ENCODE measurements at places on chromosomes 5 and 9.

GRCh38 chr5:1033178-1033577 lies 24.6 kb downstream of the NKD2 start:
- DNase-seq, result no peak

- no peak for DNase-seq
Observed at GRCh38 chr9:82939451-82939850, 123.5 kb downstream of the RASEF start.

GRCh38 chr9:107251756-107252322 lies 31.2 kb upstream of the RAD23B start:
- no peak for DNase-seq

DNA sequence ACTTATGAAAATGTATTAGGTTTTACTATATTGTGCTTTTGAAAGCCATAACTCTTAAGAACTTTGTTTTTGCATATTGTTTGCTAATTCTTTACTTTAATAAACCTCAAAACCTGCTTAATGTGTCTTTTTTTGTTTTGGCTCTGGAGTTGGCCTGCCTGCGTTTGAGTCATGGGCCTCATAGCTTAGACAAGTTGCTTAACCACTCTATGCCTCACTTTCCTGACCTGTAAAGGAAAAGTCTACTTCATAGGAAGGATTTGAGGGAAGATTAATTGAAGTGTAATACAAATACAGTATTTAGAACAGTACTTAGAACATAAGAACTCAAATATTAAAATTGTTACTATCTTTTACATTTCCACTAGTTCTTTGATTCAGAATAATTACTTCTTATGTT lies 10.3 kb downstream of the SMIM32 start:
- no peak for DNase-seq

- peak; percentile 90 for DNase-seq
Observed at GRCh38 chr5:17317473-17317872, 100.0 kb downstream of the BASP1 start.

DNA sequence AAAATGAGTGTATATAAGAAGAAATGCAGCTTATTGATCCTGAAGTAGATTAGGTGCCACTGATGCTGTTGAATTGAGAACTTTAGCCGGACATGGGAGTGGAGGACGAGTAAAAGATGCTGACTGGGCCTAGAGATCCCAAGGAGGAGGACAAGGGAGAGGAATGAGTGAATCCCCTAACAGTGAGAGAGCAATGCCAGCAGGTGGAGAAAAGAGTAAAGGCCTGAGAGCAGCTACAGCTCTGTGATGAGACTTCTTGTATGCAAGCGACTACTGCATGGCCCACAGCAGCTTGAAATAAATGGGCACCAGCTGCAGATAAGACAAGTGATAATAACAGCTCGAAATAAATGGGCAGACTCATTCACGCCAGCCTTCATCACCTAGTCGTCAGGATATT lies 44.5 kb upstream of the JMY start:
- peak; percentile 7 for DNase-seq

DNA sequence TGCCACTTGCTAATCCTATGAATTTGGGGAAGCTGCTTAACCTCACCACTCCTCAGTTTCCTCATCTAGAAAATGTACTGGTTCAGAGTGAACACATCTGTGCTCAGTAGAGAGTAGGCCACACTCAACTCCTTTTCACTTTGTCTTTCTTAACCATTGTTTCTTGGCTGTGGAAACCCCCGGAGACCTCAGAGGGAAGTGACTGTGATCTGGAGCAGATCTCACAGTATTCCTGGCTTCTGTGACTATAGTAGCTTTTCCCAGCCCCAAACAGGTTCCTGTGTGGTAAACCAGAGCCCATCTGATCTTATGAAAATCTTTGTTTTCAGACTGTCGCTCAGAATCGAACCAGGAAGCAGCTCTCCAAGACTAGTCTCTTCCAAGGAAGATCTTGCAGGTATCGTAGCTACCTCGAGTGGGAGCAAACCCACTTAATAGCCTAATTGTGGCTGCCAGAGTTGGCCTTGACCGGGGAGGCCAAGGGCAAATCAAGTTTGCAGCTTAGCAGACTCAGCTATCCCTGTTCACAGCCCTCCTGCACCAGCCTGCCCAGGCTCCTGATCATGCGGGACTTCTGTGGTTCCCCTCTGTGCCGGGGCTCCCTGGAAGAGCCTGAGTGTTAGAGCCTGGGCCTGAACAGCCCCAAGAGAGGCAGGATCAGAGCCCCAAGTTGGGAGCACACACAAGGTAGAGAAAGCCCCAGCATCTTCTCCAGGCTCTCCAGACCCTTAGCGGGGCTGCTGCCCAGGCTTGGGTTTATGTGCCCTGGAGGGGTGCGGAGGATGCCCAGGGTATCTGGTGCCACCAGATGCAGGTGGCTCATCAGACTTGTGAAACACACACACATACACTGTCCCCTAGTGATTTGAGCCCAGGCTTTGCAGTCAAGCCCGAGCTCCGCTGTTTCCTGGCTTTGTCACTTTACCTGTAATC lies 52.2 kb upstream of the ANGPTL2 start:
- no peak for DNase-seq

DNA sequence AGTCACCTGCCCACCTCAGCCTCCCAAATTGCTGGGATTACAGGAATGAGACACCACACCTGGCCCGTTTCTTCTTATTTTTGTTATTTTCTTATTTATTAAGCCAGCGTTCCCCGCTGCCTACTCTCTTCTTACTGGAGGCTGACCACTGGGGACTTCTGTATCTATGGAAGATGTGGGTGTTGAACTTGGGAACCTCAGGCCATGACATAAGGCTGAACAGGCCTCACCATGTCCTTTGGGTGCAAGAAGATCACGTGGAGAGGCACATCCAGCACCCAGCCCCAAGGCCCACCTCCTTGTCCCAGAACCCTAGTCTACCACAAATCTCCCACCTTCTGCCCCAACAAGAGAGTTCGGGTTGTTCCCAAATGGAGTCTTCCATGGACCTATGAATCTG lies 59.4 kb upstream of the NEK6 start:
- no peak for DNase-seq

GRCh38 chr5:102583276-102584124 lies 84.7 kb upstream of the SLCO6A1 start:
- DNase-seq, result peak; percentile 8

- no peak for DNase-seq
Observed at GRCh38 chr9:98798254-98798653, 1.9 kb upstream of the ANKS6 start.

DNA sequence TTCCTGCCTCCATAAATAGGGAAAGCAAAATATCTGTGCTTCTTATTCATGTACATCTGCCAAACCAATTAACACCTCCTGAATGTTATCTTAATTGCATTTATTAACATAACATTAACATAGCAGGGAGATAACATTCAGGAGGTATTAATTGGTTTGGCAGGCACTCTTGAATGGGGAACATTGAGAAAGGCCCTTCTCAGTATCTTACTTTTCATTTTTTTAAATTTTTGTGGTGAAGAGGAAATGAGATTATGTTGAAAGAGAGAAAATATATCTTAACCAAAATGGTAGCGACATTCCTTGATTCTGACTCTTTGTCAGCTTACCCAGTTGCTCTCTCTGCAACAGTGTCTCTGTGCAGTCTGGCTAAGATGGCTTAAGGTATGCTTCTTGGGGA lies 100.4 kb upstream of the TLE1 start:
- DNase-seq, result no peak

DNA sequence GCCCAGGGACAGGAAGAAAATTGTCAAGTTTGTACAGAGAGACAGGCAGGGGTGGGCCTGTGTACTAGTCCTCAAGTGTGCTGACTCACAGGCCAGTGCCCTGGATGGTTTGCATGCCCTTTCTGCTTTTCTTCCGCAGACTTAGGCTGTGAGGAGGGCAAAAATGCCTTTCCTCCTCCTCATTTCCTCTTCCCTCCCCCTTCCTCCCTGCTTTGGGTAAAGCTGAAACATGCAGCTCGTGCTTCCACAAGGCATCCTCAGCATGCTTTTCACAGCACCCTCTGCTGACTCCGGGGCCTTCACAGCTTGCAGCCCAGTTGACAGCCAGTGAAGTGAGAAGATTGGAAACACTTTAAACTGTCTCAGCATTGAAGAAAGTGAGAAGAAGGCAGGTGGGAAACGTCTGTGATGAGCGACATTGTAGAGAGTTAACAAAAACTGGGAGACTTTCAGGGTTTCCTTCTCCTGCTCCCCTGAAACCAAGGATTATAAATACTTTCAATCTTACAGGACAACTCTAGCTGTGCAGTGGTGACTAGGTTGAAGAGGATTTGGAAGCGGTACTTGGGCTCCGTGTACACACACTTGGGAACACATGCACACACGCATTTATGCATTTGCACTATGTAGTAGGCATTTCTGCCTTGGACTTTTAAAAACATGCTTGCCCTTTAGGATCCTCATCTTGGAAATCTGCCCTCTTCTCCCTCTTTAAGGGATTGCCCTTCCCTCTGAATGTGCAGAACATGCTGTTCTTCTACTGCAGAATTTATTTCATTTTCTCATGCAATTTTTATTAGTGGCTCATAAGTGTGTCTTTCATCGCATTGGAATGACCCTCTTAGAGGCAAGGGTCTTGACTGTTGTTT lies 138.8 kb downstream of the GRIA1 start:
- peak; percentile 1 for DNase-seq

All from NB4 (cell line).